Memory B cell (primary cell): ENCODE measurements at places on chromosomes 2 and 18.

DNA sequence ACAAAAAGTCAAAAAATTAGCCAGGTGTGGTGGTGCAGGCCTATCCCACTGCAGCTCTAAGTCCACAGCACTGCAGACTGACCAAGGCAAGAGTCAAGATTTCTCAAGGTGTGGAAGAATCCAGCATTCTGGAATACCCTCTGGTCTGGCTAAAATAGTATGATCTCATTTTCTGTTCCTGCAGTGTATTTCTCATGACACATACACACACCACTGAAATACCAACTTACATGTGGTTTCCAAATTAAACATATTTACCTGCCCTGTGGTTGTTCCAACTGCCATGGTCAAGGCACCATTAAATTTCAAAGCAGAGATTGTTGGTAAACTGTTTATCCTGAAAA lies 30.9 kb downstream of the NOL10 start:
- DNase-seq: no peak

- DNase-seq: no peak
Measured at GRCh38 chr2:65553504-65554074, 121.2 kb upstream of the SPRED2 start.

GRCh38 chr2:26579025-26579722 lies 62.0 kb downstream of the CIB4 start:
- DNase-seq: no peak

DNA sequence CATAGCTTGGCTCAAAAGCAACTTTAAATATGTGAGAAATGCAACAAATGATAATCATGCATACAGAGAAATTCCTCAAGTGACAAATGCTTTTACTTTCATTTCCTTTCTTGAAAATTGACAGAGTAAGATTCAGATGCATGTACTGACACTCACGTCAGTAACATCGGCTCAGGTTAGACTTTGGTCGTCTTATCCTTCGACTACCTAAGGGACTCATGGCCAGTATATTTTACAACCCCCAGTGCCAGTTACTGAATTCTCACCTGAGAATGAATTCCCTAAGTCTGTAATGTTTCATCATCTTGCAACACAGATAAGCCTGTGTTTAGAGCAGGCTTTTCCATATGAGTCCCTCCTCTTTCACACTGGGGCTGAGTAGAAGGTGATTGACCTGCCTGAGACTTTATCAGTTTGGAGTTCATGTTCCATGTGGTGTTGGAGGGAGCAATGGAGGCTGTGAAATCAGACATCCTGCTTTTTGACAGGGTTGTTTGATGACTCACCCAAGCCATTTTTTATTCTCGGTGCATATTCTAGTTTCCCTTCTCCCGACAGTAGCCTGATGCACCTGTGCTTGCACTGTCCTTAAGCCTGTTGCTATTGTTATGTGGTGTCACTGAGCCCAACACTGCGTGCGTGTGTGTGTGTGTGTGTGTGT lies 30.5 kb upstream of the ATP8B1 start:
- DNase-seq: no peak

DNA sequence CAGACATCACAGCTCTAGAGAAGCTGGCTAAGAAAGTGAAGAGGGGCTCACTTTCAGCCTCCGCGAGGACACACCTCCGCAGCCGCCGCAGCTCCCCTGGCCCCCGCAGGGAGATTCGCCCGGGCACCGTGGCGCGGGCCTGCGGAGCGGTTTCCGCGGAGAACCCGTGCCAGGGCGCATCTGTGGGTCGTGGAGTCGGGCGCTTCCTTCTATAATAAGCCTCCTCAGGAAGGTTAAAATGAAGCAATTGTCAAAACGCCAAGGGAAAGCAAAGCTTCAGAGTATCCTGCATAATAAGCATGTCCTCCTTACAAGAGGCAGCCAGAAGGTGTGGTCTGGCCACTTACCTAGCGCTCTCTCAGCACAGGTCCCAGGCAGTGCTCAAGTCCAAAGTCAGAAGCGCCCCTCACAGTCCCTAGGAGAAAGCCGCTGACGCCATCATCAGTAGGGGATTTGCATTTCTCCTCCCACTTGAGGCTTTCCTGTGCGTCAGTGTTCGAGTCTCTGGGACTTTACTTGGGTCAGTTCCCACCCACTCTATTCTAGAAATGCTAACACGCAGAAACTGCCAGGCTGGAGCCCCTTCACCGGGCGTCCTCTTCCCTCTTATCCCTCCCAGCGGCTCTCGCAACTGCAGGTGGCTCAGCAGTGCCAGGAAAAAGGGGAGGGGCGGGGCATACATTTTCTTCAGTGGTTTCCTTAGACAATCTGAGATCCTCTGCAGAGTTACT lies at the start of gene STAT4:
STAT4 (minus strand) TSS at position 395 of the 731 bp plus-strand sequence. CDS start 2,791 bp downstream, outside the sequence.
- peak; percentile 61 for DNase-seq

DNA sequence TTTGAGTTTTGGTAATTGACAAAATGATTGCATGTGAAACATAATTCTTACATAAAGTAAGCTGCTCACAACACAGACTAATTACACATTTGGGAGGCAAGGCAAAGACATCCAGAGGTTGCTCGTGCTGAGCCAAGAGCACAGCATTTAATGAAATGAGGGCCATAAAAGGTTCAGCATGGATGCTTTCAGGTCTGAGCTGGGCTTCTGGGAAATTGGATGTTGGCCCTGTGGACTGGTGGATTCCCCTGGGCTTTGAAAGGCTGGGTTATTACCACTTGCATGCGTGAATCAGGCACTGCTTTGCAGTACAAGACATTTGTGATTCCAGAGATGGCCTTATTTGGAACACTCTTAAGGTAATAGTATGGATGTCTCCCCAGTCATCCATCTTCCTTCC lies 533.5 kb upstream of the NRP2 start:
- no peak for DNase-seq

GRCh38 chr2:1949265-1949664 lies 204.9 kb upstream of the PXDN start:
- DNase-seq: no peak

GRCh38 chr2:119179991-119180390 lies 21.4 kb upstream of the C1QL2 start:
- DNase-seq: no peak
